ENCODE measurements at places on chromosomes 6 and 20.

DNA sequence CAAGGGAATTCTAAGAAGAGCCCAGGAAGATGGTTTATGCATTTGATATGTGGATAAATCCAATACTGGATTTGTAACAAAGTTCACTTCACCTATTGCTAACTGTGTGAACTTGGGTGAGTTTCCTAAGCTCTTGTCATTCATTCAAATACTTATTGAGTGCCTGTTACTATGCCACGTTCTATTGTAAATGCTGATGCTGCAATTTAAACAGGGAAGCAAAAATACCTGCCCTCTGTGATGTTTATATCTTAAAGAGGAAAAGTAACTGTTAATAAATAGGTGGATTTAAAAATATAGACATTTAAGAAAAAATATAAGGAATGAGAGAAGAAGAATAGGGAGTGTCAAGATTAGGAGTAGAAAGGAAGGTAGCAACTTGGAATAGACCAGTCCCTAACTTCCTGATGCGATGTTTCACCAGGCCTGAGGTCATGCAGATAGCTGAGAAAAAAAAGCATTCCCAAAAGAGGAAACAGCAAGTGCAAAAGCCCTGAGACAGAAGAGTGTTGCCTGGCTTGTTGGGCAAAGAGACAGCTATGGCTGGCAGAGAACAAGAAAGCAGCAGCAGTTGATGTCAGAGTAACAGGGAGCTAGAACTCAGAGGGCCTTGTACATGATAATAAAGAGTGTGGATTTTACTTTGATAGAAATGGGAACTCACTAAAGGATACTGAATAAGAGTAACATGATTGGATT lies 54.3 kb upstream of the TCF21 start:
- DNase-seq = no peak

DNA sequence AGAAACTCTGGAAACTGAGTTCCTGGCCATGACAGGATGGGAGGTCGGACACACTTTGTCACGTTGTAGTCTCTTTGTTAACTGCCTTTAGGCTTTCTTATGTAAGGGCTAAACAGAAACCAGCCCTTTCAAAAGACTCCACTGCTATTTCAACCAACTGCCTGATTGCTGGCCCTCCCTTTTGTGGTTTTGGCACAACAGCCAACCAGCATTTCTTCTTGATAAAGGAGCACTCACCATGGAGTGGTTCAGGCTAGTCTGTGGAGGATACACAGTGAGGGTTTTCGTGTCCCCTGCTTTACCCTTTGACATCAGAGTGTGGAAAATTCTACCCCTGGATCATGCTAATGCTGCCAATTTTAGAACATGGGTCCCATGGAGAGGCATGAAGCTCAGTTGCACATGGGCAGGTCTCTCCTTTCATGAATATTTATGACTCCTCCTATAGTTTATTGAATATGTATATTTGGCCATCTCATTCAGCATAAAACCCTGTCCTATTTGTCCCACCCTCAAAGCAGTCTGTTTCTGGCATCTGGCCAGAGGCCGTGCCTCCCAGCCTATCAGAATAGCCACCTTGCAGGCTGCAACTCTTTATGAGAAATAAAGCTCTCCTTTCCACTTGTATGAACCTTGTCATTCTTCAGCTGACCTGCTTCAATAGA lies 148.3 kb downstream of the HS3ST5 start:
- no peak for DNase-seq

DNA sequence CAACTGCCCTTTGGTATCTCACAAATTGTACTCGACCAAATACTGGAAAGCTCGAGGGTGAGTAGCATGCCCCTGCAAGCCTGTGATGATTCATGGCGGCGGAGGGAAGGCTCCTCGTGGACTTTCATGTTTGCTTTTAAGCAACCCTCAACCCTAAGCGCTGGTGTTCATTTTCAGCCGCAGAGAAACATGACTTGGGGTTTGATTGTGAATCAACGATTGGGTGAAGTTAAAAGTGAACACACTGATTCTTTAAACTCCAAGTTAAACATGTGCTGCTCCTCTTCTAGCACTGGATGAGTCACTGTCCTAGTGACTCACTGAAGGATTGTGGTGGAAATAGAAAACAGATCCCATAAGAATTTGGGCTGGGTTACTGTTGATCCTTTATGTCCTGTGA lies 8.3 kb downstream of the CD109 start:
- DNase-seq = no peak

- no peak for DNase-seq
Observed at GRCh38 chr6:40735121-40735520, 148.0 kb upstream of the LRFN2 start.

DNA sequence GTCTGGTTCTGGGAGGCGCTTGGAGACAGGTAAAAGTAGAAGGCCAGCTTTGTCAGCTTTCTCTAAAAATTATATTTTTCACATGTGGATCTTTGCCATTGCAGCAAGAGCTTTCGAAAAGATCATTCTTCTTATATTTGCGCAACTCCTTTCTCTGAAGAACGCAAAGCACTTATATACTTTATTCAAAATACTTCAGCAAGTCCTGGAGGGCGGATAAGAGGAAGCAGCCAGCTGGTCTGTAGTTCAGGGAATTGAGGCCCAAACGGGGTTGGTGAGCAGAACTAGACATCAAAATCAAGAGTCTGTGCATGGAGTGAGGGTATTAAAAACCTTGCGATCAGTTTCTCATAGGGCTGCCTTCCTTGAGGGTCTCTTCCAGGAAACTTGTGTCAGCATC lies 182.3 kb downstream of the DTNBP1 start:
- no peak for DNase-seq

DNA sequence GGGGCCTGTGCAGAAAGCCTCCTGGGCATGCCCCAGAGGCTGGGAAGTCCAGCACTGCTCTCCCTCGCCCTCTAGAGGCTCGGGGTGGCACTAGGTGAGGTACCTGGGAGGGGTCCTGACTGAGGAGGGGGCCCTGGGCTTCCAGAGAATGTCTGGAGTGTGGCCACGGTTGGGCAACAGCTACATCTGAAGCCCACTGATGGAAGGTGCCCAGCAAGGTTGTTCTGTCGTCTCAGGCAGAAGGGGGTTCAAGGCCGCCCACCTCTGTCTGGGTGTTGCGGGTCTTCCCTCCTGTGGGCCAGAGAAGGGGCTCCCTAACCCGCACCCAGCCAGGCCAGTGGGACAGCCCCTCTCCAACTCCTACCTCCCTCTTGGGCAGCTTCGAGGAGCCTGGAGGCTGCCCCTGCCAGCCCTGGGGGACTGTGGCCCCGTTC lies 11.4 kb upstream of the VEGFA start:
- DNase-seq = no peak

DNA sequence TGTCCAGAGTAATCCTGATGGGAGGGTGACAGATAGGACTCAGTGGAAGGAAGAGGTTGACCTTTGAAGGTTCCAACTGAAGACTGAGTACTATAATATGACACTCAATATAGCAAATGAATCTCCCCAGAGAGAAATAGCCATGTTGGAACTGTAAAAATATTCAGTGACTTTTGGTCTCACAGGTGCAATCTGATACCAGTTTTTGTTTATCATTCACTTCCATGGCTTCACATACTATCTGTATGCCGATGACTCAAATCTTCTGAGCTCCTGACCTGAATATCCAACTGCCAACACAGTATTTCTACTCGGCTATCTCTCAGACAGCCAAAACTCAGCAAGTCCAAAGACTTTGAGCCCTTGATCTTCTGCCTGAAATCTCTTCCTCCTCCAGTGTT lies 21.8 kb upstream of the PKHD1 start:
- no peak for DNase-seq

Data from GM12864 (cell line).